ENCODE measurements at places on chromosomes 5 and 9.

DNA sequence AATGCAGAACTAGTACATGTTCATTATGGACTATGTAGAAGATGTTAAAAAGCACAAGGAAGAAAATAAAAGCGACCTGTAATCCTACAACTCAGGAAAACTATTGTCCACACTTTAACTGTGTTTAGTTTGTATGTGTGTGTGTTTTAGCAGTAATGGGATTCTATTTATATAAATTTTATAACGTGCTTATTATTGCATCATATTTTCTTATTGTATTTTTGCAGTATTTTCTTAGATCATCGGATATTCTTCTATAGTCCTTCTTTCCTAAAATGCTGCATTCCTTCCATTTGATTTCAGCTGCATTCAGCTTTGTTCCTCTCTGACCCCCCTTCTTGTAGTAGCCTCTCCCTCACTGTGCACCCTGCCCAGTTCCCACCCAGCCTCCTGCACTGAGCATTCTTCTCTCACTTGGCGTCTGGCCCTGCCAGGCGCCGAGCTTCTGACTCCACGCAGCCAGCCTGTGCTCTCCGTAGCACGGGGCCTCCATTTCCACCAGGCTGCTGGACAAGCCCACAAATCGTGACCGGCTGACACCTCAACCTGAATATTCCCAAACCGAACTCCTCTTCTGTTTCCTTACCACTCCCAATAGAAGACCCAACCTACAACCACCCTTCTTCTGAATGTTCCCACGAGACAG lies 39.9 kb downstream of the MVB12B start:
- DNase-seq: no peak

- no peak for DNase-seq
Observed at GRCh38 chr5:113102121-113102531, 125.5 kb downstream of the DCP2 start.

DNA sequence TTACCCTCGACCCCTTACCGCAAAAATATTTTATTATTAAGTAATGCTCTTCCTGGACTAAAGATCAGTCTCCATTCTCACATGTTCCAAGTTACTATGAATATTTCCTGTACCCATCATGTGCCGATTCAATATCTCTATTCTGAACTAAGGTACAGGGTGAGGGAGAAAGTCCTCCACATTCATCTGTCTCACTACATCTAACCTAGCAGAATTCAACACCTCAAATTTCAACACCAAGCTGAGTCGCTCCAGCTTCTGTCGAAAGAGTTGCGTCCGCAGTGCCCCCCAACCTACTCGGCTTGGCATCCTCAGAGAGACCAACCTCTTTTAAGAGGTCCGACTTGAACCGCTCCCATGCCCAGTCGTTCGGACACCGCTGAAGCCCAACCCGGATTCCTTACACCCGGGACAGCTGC lies 1.0 kb downstream of the CERT1 start:
- no peak for DNase-seq

DNA sequence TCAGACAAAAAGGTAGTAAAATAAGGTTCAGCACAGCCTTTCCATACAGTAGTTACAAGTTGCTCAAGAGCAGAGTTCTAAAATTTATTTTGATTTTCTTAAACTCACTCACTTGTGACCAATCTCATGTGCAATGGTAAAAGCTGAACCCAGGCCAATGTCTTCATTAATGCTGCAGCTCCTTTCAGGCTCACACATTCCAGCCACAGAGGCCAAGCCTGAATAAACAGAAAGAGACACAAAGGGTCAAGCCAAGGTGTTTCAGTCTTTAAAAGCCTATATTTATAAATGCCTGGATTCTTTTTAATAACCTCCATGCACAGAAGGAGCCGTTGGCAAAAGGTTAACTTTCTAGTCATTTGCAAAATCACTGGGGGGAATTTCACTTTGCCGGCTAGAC lies 152.5 kb downstream of the ADAMTS6 start:
- no peak for DNase-seq

GRCh38 chr9:129398961-129399633 lies 221.0 kb upstream of the IER5L start:
- no peak for DNase-seq

DNA sequence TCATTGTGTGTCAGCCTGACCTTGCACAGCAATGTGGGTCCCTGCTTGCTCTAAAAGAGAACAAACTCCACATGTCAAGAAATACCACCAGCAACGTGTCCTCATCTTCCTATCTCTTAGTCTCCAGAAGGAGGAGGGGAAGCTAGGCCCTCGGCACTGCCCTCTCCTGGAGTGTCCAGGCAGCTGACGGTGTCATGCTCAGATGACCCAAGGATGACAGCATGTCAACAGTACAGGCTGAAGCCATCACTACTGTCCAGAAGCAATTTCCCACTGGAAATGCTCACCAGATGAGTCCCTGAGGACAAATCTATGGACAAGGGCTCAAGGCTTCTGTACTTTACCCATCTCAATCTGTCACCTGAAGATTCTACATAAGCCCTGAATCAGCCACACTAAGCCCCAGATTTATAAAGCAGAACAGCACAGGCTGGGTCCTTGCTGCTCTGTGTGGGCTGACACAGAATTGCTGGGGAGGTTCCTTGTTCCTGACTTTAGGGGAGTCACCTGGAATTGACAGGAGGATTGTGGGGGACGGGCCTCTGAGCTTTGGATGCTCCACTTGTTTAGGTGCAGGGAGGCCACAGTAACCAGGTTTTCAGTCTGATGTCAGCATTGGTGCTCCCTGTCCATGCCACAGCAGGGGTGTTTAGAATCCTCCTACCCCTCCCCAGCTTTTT lies 210.2 kb downstream of the DAB2IP start:
- DNase-seq: peak; percentile 74

GRCh38 chr9:130200038-130200849 lies 28.0 kb downstream of the NCS1 start:
- DNase-seq: no peak

- peak; percentile 52 for DNase-seq
Observed at GRCh38 chr5:171314728-171315385, 5.8 kb downstream of the TLX3 start.

Data from H9 (cell line).